ENCODE measurements at places on chromosomes 1 and 21. TPM values are rescaled to one million over a fixed set of nuclear protein-coding genes. Genes with fewer than 3 reads are reported as not detected.

- DNase-seq: no peak
Measured at GRCh38 chr1:14944471-14944985, 209.0 kb upstream of the TMEM51 start.

Gene MIXL1
- total RNA-seq: not detected

GRCh38 chr1:182264185-182264584 lies 127.4 kb downstream of the GLUL start:
- no peak for DNase-seq

DNA sequence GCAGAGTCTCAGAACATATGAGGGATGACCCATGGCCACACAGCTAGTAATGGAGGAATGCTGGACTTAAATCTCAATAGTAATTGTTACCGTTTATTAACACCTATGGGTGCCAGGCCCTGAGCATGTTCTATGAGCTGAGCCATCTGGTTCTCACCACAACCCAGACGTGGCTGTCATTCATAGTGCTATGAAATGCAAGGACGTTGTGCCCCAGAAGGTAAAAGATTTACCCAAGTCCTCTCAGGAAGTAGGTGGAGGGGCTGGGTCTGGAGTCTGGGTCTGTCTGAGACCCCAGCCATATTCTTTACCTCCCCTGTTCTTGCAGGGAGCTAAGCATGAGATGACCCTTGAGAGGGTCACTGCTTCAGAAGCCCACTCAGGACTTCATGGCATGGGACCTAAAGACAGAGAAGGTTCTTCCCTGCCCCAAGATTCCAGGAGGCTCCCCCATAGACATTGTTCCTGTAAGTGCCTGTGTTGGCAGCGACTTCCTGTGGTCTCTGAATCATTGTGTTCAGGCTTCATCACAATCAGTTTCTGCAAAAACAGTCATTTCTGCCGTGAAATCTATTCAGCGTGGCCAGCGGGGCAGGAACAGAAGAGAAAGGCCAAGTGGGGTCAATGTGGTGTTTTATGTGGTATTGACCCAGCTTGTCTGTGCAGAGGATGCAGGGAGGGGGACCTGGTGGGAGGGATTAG lies 475.4 kb downstream of the PTPRU start:
- no peak for DNase-seq

DNA sequence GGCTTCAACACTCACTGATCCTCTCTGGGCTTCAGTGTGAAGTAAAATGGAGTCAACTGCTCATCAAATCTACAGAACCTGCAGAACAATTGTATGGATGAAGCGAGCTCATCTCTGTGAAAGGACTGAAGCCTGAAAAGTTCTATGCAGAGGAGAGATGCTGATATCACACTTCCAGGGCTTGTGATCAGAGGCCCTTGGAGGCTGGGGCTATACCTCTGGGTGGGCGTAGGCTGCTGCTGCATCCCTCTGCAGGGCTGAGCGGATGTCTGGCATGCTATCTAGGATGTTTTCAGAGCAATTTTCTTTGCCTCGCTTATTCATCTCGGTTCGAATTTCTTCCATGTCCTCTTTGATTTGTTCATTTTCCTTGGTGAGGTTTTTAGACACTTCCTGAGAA lies 17.6 kb downstream of the OLFML2B start:
- DNase-seq: no peak

Gene TLR5
- total RNA-seq: 8.2 TPM

GRCh38 chr1:181397845-181398244 lies 85.5 kb upstream of the CACNA1E start:
- DNase-seq: no peak

GRCh38 chr1:29390491-29391361 lies 154.4 kb downstream of the PTPRU start:
- no peak for DNase-seq

GRCh38 chr1:87712261-87713010 lies 383.8 kb downstream of the LMO4 start:
- no peak for DNase-seq

GRCh38 chr1:208988811-208989222 lies 594.7 kb upstream of the CAMK1G start:
- no peak for DNase-seq

- no peak for DNase-seq
Measured at GRCh38 chr1:29851691-29852090, 615.4 kb downstream of the PTPRU start.

GRCh38 chr1:5250336-5250735 lies 595.9 kb downstream of the AJAP1 start:
- DNase-seq: no peak

- no peak for DNase-seq
Measured at GRCh38 chr1:33250724-33251123, 5.6 kb upstream of the ZNF362 start.

Gene FOXD2
- total RNA-seq: 0.38 TPM

Gene HSPB7
- 4.8 TPM for total RNA-seq

Gene TNFRSF14
- 111 TPM for total RNA-seq

Gene KCNJ9
- total RNA-seq: 0.13 TPM

Gene KCNQ4
- 1.1 TPM for total RNA-seq

Gene TCHHL1
- 3.3 TPM for total RNA-seq

Gene CA6
- total RNA-seq: 9.5 TPM

Gene TMCO4
- total RNA-seq: 14.7 TPM

DNA sequence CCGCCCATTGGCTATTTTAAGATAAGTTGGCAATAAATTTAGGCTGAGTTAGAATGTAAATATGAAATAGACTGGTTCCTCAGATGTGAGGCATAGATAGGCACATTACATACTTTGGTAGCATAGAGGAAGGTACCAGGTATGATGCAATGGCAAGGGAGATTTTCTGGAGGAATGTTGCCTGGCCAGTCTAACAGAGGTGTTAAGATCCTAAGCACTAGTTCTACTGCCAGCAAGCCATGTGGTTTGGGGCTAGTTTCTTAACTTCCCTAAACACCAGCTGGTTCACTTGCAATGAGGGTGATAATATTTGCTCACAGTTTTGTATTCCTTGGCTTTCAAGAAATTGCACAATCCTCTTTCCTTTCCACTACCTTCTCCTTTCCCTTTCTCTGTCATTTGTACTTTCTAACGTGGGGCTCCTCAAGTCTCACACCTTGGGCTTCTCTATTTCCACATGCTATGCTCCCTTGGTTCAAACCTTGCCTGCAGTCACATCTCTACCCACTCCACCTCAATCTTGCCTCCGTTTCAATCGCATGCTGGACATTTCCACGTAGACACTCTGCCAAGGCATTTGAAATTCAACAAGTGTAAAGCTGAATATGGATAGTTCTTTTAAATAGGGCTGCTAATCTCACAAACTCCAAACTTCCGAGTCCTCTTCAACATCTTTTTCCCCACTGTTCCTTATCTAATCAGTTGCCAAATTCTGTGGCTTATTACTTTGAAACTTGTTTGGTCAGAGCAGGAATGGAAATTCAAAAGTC lies 4.7 kb upstream of the CD55 start:
- no peak for DNase-seq

Gene SHE
- total RNA-seq: 4.2 TPM

Gene MYOG
- not detected for total RNA-seq
